ENCODE measurements at places on chromosomes 5 and 9.

DNA sequence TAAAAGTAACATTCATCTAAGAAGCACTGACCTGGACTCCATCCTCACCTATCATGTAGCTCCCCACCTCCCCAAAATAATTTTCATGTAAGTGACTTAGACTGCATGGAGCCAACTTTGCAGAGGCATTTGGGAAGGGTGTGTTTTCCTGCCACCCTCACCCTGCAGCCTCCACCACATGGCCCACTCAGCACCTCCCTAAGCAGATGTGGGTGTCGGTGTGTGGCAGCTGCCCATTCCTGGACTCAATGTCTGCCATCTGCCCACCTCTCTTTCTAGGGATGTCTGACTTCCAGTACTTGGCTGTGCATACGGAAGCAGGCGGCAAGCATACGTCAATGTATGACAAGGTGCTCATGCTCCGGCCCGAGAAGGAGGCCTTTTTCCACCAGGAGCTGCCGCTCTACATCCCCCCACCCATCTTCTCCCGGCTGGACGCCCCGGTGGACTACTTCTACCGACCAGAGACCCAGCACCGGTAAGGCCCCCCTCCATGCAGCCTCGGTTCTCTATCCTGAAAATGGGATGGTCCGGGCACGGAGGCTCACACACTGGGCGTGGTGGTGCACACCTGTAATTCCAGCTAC lies 12.7 kb downstream of the GTF3C5 start:
- DNase-seq, result no peak

DNA sequence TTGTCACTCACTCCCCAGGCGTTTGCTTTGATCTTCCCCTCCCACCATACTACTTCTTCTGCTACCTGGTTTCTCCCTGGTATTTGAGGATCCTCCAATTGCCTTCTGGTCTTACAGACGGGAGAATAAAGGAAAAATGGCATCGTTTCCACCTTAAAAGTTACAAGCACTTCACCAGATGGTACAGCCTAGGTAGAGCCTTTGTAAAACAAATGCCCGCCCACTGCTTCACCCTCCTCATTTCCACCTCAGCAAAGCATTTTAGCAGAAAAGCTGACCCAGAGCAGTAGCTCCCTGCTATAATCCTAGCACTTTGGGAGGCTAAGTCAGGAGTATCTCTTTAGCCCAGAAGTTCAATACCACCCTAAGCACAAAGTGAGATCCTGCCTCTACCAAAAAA lies 5.1 kb upstream of the ANXA2R start:
- DNase-seq, result no peak

GRCh38 chr5:135444360-135444759 lies 2.8 kb downstream of the DCANP1 start:
- no peak for DNase-seq

DNA sequence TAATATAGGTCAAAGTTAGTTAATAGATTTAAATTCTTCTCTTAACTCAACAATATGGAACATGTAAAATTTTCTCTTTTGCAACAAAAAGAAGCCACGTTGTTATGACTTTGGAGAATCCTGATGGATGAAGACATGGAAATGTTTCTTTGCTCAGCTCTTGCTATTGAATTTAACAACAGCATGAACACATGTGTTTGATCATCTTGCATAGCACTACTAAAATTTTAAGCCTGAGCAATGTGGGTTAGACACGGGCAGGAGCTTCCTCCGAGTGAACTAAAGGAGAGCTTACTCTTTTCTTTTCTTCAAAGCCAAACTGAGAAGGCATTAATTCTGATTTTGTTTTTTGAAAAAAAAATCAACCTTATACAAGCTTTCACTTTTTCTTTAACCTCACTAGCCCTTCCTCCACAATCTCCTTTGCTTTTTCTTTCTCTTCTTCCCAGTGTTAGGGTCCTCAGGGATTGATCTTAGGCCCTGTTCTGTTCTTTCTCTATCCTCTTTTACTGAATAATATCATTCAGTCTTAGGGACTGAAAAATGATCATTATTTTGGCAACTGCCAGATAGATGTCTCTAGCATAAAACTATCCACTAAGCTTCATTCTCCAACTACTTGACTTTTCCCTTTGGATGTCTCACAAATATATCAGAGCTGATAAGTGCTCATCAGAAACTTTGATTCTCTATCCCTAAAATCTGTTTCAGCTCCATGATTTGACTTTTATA lies 36.9 kb downstream of the ADAMTS19 start:
- no peak for DNase-seq

DNA sequence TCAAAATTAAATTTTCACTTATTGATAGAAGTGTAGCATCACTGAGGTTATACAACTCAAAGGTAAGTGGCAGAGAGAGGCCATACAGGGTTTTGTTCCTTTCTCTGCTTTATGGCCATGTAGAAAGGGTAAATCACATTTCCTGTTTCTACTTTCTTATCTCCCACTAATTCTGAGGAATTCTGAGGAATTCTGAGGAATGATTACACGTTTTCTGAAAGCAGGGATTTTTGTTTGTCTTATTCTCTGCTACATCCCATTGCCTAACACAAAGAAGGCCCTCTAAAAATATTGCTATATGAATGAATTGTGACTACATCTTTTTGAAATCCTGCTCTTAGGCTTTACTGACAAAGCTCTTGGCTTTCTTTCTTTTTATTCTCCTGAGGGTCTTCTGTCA lies 516.9 kb upstream of the ZNF608 start:
- no peak for DNase-seq

GRCh38 chr9:78189461-78189860 lies 46.4 kb upstream of the CEP78 start:
- DNase-seq, result no peak

Data from MG63 (cell line).